BJ (cell line): ENCODE measurements at places on chromosomes 1 and 21. TPM values are rescaled to one million over a fixed set of nuclear protein-coding genes. Genes with fewer than 3 reads are reported as not detected.

The CRP gene
- polyA plus RNA-seq, result not detected in 2 replicates

The SLC35D1 gene
- 9.0 and 15.8 TPM in 2 replicates for polyA plus RNA-seq

The FAAH gene
- 1.3 and 1.8 TPM in 2 replicates for polyA plus RNA-seq

The C1orf21 gene
- 4.3 and 13.4 TPM in 2 replicates for polyA plus RNA-seq

The TCP10L gene
- 0.11 TPM in 1 of 2 replicates, not detected in the other for polyA plus RNA-seq

The C1orf105 gene
- not detected in 2 replicates for polyA plus RNA-seq

The STUM gene
- polyA plus RNA-seq, result not detected in 2 replicates

The TNFRSF1B gene
- polyA plus RNA-seq, result 0.47 and 0.60 TPM in 2 replicates

The A3GALT2 gene
- polyA plus RNA-seq, result not detected in 2 replicates

The OR2L8 gene
- polyA plus RNA-seq, result not detected in 2 replicates

The PCNX2 gene
- 8.5 and 10.1 TPM in 2 replicates for polyA plus RNA-seq

The LCE1B gene
- not detected in 2 replicates for polyA plus RNA-seq

The CYP4A11 gene
- polyA plus RNA-seq, result not detected in 2 replicates

The CYB5RL gene
- polyA plus RNA-seq, result 3.2 and 4.0 TPM in 2 replicates

The TMEM61 gene
- not detected in 2 replicates for polyA plus RNA-seq

The PTPN7 gene
- not detected in 2 replicates for polyA plus RNA-seq

The SLAMF9 gene
- polyA plus RNA-seq, result not detected in 2 replicates
